ENCODE measurements at places on chromosomes 1 and 21.
A peak's percentile ranks its signal among the peaks of the same experiment; 100 is the strongest.

GRCh38 chr1:48649880-48650279 lies 126.8 kb downstream of the BEND5 start:
- DNase-seq: no peak

DNA sequence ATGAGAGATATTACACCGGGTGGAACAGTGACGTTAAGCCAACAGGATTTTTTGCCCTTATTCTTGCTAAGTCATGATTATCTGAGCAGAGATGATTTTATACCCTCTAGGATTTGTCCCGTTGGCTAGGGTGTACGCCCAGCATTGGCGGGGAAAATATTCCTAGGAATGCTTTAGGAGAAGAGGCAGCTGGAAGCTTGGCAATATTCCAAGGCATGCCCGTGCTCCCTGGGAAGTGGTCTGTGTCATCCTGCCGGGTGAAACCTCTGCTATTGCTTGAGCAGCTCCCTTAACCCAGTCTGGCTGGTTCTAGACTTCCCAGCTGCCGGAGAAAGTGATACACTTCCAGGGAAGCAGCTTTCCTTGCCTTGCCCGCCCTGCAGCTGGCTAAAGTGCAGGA lies 16.2 kb downstream of the CHRNB2 start:
- no peak for DNase-seq

- no peak for DNase-seq
Observed at GRCh38 chr1:198531891-198532290, 8.6 kb downstream of the ATP6V1G3 start.

DNA sequence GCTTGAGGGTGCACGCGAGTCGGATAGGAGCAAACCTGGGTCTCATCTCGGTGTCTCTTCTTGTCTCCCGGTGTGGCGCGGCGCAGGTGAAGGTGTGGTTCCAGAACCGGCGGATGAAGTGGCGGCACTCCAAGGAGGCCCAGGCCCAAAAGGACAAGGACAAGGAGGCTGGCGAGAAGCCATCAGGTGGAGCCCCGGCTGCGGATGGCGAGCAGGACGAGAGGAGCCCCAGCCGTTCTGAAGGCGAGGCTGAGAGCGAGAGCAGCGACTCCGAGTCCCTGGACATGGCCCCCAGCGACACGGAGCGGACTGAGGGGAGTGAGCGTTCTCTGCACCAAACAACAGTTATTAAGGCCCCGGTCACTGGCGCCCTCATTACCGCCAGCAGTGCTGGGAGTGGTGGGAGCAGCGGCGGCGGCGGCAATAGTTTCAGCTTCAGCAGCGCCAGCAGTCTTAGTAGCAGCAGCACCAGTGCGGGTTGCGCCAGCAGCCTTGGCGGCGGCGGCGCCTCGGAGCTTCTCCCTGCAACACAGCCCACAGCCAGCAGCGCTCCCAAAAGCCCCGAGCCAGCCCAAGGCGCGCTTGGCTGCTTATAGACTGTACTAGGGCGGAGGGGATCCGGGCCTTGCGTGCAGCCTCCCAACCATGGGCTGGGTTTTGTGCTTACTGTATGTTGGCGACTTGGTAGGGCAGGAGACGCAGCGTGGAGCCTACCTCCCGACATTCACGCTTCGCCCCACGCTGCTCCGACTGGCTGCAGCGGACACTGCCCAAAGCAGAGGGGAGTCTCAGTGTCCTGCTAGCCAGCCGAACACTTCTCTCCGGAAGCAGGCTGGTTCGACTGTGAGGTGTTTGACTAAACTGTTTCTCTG lies 5.1 kb downstream of the HLX start:
- DNase-seq: no peak

- DNase-seq: no peak
Observed at GRCh38 chr1:121458291-121459048, 273.7 kb downstream of the SRGAP2C start.

GRCh38 chr1:244450597-244451538 lies 841 bp downstream of the ADSS2 start:
- DNase-seq: no peak

DNA sequence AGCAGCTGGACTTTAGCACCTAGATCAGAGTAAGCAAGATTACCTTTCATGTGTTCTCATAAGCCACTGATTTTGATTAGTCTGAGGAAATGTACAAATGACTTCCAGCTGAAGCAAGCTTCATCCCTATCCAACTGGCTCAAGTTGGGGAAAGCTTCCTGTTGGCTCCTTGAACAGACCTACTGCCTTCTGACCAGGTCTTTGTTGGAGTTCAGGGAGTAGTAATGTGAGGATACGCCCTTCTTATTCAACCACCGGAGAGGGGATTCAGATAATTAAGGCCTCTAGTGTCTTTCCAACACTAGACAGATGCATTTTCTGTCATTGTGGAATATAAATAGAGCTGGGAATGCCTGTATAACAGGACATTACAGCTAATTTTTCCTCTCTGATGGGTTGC lies 268.9 kb downstream of the TGFB2 start:
- no peak for DNase-seq

GRCh38 chr1:218200979-218201378 lies 84.1 kb upstream of the RRP15 start:
- no peak for DNase-seq

- DNase-seq: no peak
Observed at GRCh38 chr1:20829531-20829930, 42.4 kb upstream of the HP1BP3 start.

- no peak for DNase-seq
Observed at GRCh38 chr1:39761557-39762260, 9.4 kb downstream of the OXCT2 start.

GRCh38 chr1:183869664-183870063 lies 64.7 kb downstream of the RGL1 start:
- DNase-seq: no peak

GRCh38 chr21:46189959-46190490 lies 5.8 kb upstream of the SPATC1L start:
- DNase-seq: no peak

GRCh38 chr1:88061492-88062177 lies 622.4 kb upstream of the PKN2 start:
- DNase-seq: peak; percentile 38

GRCh38 chr1:47942240-47942629 lies 55.0 kb downstream of the TRABD2B start:
- peak; percentile 70 for DNase-seq

DNA sequence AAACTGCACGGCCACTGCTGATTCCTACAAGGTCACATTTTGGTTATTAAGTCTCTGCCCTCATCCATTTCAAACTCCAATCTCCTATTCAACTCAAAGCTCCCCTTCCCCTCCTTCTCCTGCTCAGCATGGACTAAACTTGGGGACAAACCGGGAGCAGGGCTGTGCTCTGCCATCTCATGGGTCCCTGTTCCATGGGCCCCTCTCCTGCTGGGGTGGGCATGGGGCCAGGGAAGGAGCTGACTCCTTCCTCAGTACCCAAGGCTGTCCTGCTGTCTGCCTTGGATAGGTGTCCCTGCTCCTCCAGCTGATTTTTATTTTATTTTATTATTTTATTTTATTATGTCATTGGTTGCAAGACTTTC lies 27.1 kb downstream of the TNNT2 start:
- DNase-seq: no peak

DNA sequence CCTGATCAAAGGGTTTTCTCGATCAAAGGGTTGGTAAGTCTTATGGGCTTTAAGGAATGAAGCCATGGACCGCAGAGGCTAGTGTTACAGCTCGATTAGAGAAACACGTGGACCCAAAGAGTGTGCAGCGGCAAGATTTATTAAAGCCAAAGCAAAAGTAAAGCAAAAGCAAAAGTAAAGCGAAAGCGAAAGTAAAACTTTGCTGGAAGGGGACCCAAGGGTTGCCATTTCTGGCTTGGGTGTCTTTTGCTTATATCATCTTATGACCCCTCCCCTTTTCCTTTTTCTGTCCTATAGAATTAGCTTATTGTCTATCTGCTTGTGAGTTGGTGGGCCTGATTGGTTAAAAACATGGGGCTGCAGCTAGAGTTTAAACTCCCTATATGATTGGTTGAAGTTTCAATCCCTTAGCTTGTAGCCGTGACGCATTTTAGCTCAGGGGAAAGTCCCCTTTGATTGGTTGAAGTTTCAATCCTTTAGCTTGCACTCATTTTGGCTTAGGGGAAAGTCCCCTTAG lies 957.0 kb downstream of the AMY1C start:
- no peak for DNase-seq

DNA sequence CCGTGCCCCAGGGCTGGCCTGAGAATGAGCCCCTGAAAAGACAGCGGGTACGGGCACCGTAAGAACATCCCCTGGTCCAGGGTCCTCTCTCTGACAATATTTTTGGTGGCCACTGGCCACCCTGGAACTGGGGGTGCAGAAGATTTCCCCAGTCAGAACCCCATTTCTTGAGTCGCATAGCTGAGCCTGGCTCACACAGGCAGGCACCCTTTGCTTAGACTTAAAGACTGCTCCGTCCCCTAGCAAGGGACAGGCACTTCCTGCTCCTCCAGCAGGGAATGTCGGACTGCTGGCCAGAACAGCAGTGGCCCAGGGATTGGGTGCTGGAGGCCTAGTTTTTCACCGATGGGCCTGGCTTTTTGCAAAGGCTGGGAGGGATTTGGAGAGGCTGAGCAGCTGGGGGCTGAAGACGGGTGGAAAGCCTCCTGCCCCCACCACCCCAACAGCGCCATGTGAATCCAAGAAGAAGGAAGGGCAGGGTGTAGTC lies 4.3 kb downstream of the OLIG2 start:
- no peak for DNase-seq

- no peak for DNase-seq
Observed at GRCh38 chr1:57319791-57320190, 104.1 kb downstream of the DAB1 start.

GRCh38 chr1:166884040-166884642 lies 8.1 kb upstream of the TADA1 start:
- DNase-seq: no peak

DNA sequence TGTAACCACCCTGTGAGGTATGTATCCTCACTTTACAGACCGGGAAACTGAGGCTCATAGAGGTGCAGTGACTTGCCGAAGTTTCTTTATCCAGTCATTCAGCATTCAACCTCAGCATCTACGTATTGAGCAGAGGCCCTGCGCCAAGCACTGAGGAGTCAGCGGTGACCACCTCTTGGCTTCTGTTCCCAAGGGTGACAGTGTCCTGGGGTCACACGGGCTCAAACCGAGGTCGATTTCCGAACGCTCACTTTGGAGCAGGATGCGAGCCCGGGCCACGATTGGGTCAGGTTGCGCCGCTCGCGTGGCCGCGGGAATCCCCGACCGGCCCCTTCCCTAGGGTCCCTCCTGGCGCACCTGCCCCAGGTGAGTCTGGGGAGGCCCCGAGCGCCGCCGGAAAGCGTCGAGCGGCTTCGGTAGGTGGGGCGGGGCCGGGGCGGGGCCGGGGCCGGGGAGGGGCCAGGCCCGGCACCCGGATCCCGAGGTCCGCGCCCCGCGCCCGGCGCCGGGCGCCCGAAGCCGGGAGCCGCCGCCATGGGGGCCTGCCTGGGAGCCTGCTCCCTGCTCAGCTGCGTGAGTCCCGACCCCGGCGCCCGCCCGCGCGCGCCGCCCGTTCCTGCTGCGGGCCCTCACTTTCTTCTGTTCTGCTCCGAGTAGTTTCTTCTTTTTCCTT lies at the start of gene SERINC2:
SERINC2 (plus strand) TSS at position 482 of the 673 bp plus-strand sequence; CDS start at position 535, 53 bp downstream.
- DNase-seq: no peak

- DNase-seq: no peak
Observed at GRCh38 chr1:145784409-145784808, 39.5 kb downstream of the RNF115 start.

DNA sequence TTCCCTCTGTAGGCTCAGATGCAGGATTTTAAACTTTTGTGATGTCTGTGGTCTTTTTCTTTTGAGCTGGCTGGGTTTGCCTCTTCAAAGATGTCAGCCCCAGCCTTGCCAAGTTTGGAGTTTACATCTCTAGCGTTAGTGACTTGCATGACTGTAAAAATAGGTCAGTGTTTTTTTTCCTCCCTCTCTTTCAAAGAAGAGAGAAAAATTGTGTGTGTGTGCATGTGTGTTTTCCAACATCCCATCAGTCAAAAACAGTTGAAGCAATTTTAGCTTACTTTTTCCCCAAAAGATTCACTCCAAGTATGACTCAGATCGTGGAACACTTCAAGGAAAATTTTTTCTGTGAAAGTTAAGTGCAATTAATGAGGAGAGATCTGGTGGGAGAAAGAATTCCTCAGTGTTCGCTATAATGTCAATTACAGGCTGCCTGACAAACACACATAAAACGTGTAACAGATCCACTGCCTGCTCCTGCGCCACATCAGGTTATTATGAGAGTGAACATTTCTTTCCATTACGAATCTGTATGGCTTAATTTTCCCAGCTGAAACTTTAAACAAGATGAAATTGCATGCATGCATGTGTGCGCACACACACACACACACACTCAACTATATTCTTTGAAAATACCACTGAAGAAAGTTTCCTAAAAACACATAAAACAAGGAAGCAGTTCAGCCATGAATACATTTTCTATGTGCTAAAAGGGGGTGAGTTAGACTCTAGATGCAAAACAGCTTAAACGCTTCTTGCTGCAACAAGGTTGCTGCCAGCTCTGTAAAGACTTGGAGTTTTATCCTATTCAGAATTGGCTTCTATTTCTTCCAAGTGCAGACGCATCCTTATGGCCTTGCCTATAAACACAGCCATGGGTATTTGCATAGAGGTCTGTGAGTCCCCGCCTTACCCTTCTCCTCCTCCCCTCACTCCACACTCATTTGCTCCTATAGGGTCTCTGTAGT lies 55.5 kb downstream of the TLR5 start:
- no peak for DNase-seq

GRCh38 chr1:224262373-224263054 lies 67.5 kb downstream of the NVL start:
- no peak for DNase-seq

GRCh38 chr1:29655945-29656850 lies 419.9 kb downstream of the PTPRU start:
- no peak for DNase-seq

GRCh38 chr1:55580845-55581332 lies 365.7 kb upstream of the USP24 start:
- peak; percentile 45 for DNase-seq

GRCh38 chr1:115829023-115829674 lies 11.8 kb downstream of the NHLH2 start:
- DNase-seq: peak; percentile 7

- DNase-seq: no peak
Observed at GRCh38 chr1:86865973-86866637, 47.8 kb downstream of the SELENOF start.

GRCh38 chr1:164608651-164609057 lies 49.7 kb downstream of the PBX1 start:
- no peak for DNase-seq

DNA sequence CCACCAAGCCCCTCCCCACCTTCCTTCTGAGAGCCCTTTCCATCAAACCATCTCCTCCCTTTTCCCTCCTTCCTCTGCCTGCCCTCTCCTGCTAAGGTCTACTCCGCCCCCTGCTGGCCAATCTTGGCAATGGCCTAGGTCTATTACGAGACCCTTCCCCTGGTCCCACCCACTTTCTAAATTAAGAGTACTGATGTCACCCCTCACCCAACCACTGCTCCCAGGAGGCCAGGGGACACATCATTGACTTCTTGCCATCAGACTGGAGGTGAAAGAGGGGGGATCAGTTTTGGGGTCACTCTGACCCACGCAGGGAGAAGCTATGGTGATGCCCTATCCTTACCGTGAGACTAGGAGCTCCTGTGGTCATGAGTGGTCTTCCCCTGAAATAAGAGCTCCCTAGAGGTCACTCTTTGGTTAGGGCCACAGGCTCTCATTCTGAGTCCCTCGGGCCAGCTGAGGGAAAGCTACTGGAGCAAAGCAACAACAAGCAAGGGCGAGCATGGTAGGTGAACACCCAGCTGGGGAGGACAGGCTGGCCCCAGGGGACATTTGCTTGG lies 34.6 kb upstream of the S100A7 start:
- DNase-seq: no peak

- peak; percentile 72 for DNase-seq
Observed at GRCh38 chr1:92804721-92805201, 19.9 kb upstream of the EVI5 start.

All from epithelial cell of proximal tubule (primary cell).